ENCODE measurements at places on chromosomes 1 and 21. TPM values are rescaled to one million over a fixed set of nuclear protein-coding genes. Genes with fewer than 3 reads are reported as not detected.

- H3K4me1 ChIP-seq = no peaks in the 10 kb centered on the region
- H3K27me3 ChIP-seq = no peaks in the 10 kb centered on the region
These were observed 4.3 kb upstream of the CLEC20A start for GRCh38 chr1:178500936-178501554.

- H3K36me3 ChIP-seq = no peaks in the 10 kb centered on the region
- no peak overlapping the region for H3K4me3 ChIP-seq
- no peak overlapping the region for H3K27ac ChIP-seq
- H3K4me1 ChIP-seq = no peaks in the 10 kb centered on the region
- no peak for DNase-seq
These were observed 7.9 kb upstream of the OR2B11 start for GRCh38 chr1:247465796-247466195.

DNA sequence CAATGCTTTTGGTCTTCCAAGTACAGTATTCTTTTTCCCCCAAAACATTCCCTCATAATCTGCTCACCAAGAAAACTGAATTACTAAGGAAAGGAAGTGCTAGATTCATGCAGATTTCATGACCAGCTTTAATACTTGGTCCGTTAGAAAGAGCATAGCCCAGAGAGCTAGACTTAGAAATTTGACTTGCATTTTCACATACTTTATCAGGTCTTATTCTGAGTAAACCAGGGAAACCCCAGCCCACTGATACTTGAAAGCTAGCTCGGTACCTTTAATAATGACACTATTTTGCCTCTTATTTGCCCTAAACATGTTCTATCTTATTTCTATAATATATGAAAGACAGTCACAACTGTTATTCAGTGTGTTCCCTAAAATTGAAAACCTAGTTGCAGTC is 204.5 kb downstream of the TTLL7 start:
- no peaks in the 10 kb centered on the region for H3K27me3 ChIP-seq
- H3K4me3 ChIP-seq = no peak overlapping the region
- H3K27ac ChIP-seq = no peak overlapping the region
- no peaks in the 10 kb centered on the region for H3K36me3 ChIP-seq
- DNase-seq = no peak

DNA sequence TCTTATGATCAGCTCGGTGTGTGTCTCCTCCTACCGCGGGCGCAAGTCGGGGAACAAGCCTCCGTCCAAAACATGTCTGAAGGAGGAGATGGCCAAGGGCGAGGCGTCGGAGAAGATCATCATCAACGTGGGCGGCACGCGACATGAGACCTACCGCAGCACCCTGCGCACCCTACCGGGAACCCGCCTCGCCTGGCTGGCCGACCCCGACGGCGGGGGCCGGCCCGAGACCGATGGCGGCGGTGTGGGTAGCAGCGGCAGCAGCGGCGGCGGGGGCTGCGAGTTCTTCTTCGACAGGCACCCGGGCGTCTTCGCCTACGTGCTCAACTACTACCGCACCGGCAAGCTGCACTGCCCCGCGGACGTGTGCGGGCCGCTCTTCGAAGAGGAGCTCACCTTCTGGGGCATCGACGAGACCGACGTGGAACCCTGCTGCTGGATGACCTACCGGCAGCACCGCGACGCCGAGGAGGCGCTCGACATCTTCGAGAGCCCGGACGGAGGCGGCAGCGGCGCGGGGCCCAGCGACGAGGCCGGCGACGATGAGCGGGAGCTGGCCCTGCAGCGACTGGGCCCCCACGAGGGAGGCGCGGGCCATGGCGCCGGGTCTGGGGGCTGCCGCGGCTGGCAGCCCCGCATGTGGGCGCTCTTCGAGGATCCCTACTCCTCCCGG is 1.5 kb downstream of the KCNC4 start:
- no peaks in the 10 kb centered on the region for H3K36me3 ChIP-seq
- peak overlapping the region; percentile 65 for H3K4me3 ChIP-seq
- no peak overlapping the region for H3K27ac ChIP-seq
- H3K4me1 ChIP-seq = peaks cover 20% of the 10 kb centered on the region
- no peak for DNase-seq

DNA sequence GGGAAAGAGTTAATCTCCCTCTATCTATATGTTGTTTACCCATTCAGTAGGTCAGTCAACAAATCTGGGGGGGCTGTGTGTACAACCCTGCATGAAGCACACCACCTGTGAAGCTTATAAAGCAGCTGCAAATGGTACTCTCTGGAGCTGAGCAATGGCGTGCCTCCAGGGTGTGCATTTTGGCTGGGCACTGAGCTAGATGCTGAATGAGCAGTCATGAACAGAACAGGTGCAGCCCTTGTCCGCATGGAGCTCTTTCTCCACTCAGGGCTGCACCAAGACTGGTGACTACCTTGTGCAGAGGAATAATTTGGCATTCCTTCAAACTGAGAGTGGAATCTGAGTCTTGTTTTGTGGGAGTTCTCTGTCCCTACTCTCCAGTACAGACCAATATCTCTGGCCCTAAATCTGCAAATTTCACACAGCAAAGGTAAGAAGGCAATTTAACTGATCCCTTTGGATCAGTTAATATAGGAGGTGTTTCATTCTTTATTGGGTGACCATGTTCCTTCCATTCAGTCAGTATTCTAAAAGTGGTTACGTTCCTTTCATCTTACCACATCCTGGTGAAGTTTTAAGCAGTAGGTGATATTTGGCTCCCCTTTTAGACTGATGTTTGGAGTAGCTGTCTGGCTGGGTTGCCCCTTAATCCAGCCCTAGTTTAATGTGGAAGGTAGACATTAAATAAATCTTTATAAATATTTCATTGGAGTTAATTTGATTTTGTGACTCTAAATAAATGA is 76.0 kb downstream of the GPR88 start:
- peaks cover 14% of the 10 kb centered on the region for H3K4me1 ChIP-seq
- H3K4me3 ChIP-seq = no peak overlapping the region

- H3K4me3 ChIP-seq = peak overlapping the region; percentile 40
- H3K27ac ChIP-seq = peak overlapping the region; percentile 98
These were observed 91.7 kb downstream of the CDC14A start for GRCh38 chr1:100443811-100444571.

DNA sequence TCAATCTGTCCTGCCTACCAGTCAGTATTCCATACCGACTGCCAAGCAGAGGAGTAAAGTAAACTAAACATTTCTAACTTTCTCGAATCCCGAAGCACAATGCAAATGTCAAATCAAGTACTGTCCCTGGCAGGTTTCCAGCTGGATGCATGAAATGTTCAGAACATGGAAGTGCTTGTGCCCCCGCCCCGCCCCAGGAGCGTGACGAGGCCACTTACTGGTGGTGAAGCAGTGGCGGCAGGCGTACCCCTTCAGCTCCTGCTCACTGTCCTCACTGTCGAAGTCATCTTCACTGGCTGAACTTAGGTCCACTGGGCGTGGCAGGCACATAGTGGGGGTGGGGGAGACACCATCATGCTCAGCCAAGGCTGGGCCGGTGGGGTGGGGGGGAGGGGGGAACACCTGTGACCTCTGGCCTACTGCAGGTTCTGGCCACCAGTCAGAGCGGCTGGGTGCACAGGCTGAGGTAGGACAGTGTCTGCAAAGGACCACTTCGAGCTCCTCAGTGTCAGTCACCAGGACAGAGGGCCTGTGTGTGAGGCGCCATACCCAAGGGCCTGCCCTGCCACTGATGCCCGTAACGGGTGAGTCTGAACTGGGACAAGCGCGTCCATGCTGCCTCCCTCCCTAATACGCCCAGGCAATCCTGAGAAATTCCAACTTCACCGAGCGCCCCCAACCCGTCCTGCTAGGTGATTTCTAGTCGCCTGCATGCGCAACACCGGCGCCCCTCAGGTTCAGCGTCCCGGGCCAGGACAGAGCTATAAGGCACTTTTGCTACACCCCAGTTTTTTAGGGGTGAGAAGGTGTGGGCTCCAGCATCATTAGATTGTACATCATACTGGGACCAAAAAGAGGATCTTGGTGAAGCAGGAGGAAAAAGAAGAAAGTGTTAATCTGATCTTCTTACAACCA is 46.9 kb downstream of the SLC45A1 start:
- no peak overlapping the region for H3K4me3 ChIP-seq
- H3K27me3 ChIP-seq = no peaks in the 10 kb centered on the region
- H3K4me1 ChIP-seq = peaks cover 29% of the 10 kb centered on the region
- DNase-seq = no peak

DNA sequence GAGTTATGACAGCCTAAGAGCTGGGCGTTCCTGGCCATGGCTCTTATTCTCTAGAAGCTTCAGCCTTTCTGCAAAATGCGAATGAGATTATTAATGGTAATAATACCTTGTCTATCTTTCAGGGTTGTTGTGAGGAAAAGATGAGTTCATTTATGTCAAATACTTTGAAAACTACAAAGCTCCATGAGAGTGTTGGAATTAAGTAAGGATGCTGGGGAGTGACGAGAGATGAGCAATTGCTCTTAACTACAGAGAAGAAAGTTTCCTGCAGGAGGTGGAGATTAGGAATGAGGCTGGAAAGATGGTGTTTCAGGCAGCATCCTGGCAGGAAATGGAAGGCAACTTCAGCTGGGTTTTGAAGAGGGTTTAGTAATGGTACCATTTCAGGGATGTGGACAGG is 124.2 kb downstream of the CACNA1E start:
- H3K27me3 ChIP-seq = peaks cover 32% of the 10 kb centered on the region
- DNase-seq = no peak
- H3K27ac ChIP-seq = no peak overlapping the region
- no peaks in the 10 kb centered on the region for H3K36me3 ChIP-seq
- no peak overlapping the region for H3K4me3 ChIP-seq

- no peak overlapping the region for H3K4me3 ChIP-seq
- peaks cover 6% of the 10 kb centered on the region for H3K4me1 ChIP-seq
- H3K27me3 ChIP-seq = no peaks in the 10 kb centered on the region
- H3K27ac ChIP-seq = no peak overlapping the region
These were observed 4.8 kb downstream of the PPT1 start for GRCh38 chr1:40092241-40092640.

DNA sequence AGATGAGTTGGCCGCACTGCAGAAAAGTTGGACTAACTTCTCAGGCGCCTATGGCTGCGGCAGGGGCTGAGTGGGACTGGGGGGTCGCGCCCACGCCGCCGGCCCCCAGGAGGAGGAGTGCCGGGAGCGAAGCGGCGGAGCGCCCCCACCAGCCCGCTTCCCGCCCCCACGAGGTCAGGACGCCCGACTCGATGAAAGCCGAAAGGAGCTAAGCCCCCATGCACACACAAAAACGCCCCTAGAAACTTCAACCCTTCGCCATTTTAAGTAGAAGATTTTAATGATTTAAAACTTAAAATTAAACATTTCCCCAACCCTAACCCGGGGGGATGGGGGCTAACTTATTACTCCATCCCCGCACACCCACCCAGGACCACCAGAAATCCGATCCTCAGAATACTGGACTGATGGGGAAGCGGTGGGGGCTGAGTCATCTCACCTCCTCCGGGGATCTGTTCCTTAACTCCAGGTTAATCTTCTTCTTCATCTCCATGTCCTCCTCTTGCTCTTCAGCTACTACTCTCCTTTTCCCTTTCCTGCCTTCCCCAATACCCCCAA is 539 bp downstream of the ANP32E start:
- peaks cover 15% of the 10 kb centered on the region for H3K4me1 ChIP-seq
- no peak for DNase-seq
- H3K36me3 ChIP-seq = no peaks in the 10 kb centered on the region
- H3K27me3 ChIP-seq = no peaks in the 10 kb centered on the region
- H3K27ac ChIP-seq = no peak overlapping the region
- H3K4me3 ChIP-seq = no peak overlapping the region

DNA sequence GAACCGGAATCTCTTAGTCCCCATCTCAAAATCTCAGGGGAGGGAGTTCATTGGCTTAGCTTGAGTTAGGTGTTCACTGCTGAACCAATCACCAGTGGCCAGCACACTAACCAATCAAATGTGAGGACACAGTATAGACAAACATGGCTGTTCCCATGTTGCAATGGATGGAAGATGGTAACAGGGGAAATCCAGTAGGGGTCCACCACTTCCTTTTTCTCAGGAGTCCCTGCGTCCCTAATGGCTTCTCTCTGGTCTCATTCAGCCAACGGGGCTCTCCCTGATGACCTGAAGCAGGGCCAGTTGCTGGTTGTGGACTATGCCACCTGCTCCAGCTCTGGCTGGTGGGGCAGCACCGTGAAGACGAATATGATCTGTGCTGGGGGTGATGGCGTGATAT is 9.7 kb downstream of the CELA2B start:
- peaks cover 36% of the 10 kb centered on the region for H3K36me3 ChIP-seq
- no peak for DNase-seq
- H3K27me3 ChIP-seq = no peaks in the 10 kb centered on the region
- no peak overlapping the region for H3K27ac ChIP-seq

DNA sequence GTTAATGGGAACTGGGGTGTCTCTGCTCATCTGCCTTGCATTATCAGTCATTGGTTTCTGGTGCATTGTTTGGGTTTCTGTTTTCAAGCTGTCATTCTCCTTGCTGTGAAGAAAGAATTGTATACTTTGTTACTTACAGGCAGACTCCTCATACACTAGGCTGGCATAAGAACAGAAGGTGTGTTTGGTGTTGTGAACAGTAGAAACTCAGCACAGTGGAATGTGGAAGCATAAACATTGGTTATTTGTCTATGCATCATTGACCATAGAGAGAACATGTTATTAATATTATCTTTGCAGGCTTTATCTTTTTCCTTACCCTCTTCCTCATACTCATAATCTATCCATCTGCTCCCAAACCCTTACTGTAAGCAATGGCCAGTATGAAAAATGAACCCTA is 18.2 kb downstream of the C1orf87 start:
- no peaks in the 10 kb centered on the region for H3K36me3 ChIP-seq
- no peak for DNase-seq
- H3K4me3 ChIP-seq = no peak overlapping the region
- no peak overlapping the region for H3K27ac ChIP-seq
- H3K27me3 ChIP-seq = peaks cover 15% of the 10 kb centered on the region

DNA sequence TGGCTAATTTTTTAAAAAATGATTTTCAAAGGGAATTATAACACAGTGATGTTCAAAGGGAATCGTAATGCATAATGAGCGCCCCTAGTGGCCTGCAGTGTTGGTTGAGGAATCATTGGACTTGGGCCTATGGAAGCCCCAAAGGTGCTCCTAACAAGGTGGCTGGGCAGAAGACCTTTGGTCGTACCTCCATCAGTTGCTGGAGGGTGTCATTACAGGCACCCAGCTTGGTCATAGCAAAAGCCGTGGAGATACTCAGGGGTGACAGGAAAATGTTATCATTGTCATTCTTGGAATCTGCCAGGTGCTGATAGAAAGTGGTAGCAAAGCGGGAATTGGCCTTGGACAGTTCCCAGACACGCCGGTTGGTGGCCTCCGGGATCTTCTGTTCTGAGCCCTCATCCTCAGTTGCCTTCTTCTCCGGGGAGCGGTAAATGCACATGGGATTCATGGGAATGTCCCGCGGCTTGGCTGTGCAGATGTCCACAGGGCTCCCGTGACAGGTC is 2.7 kb downstream of the SERPINC1 start:
- no peaks in the 10 kb centered on the region for H3K4me1 ChIP-seq
- no peaks in the 10 kb centered on the region for H3K27me3 ChIP-seq
- no peak overlapping the region for H3K4me3 ChIP-seq
- peaks cover 4% of the 10 kb centered on the region for H3K36me3 ChIP-seq

UBE2U gene
- not detected for total RNA-seq

AMY1B gene
- not detected for total RNA-seq

HMCN1 gene
- total RNA-seq = 46.4 TPM

CELA3B gene
- total RNA-seq = not detected

OR2T2 gene
- not detected for total RNA-seq

ZYG11A gene
- 0.14 TPM for total RNA-seq

All from mesothelial cell of epicardium (in vitro differentiated cells).